ENCODE measurements at places on chromosomes 2 and 18.

- DNase-seq, result no peak
Measured at GRCh38 chr2:232488721-232489300, 1.2 kb upstream of the ECEL1 start.

DNA sequence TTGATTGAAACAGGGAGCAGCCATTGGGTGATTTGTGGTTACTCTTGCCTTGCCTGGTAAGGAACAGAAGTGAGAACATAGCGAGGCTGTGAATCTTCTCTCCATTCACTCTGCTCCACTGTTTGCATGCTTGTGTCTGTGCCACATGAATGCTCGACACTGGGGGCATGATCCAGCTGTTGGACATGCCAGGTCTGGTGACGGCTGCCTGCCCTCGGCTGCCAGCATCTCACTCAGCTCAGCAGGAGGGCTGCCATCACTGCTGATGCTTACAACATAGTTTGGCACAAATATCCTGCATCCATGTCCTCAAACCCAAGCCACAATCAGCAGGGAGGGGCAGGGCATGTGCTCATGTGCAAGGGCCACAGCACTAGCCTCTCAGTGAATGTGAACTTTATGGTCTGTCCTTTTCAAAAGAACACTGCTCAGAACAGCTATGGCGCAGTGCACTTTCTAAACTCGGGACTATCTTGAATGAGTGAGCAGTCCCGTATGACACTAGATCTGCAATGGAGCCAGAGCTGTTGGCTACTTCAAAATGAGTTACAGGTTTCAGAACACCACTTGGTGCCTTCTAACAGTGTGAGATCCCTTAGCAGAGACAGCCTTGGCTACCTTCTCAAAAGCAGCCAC is 126.3 kb downstream of the NRP2 start:
- DNase-seq, result no peak

GRCh38 chr2:44614940-44615339 is 253.2 kb downstream of the CAMKMT start:
- DNase-seq, result no peak

- no peak for DNase-seq
Measured at GRCh38 chr2:47530105-47530760, 127.3 kb downstream of the MSH2 start.

GRCh38 chr2:21836261-21836660 is 712.5 kb downstream of the TDRD15 start:
- no peak for DNase-seq

DNA sequence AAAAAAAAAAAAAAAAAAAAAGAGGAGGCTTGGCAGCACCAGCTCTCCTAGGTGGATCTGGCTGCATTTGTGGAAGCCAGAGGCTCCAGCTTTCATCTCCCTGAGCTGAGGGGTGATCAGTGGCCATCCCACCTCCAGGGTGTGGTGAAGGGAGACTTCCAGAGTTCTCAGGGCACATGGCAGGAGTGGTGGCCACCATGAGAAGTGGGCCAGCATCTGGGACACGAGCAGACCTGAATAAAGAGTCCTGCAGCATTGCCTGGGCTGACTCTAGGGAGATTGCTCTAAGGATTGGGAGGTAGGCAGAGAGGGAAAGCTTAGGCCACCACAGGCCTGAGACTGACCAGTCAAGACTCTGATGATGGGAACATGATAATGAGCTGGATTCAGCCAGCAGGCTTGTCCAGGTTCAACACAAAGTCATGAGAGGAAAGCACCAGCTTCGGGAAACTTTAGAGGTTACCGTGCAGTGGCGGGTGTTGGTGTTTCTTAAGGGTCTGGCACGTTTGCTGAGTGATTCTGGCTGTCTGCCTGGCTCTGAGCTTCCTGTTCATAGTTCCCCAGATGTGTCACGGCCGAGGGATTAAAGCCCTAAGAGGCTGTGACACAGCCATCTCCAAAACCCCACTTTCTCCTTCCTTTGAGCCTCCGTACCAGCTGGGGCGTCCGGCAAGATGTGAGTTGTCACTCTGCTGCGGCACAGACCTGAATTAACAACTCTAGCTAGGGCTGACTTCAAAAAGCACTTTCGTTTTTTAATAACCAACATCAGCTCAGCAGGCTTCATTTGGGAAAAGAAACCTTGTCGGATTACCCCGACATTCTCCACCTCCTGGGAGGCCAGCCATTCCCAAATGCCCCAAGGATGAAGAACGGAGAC is 38.3 kb upstream of the IL1R1 start:
- peak; percentile 64 for DNase-seq

- no peak for DNase-seq
Measured at GRCh38 chr2:231682603-231683291, 25.6 kb upstream of the PTMA start.

GRCh38 chr2:171523088-171524017 is 1.1 kb downstream of the CYBRD1 start:
- no peak for DNase-seq

- no peak for DNase-seq
Measured at GRCh38 chr18:75467281-75467795, 39.8 kb upstream of the SMIM21 start.

- DNase-seq, result no peak
Measured at GRCh38 chr2:170113168-170113894, 64.6 kb upstream of the MYO3B start.

GRCh38 chr2:162199913-162200312 is 43.3 kb downstream of the FAP start:
- no peak for DNase-seq

- no peak for DNase-seq
Measured at GRCh38 chr2:204670124-204670523, 124.8 kb downstream of the PARD3B start.

DNA sequence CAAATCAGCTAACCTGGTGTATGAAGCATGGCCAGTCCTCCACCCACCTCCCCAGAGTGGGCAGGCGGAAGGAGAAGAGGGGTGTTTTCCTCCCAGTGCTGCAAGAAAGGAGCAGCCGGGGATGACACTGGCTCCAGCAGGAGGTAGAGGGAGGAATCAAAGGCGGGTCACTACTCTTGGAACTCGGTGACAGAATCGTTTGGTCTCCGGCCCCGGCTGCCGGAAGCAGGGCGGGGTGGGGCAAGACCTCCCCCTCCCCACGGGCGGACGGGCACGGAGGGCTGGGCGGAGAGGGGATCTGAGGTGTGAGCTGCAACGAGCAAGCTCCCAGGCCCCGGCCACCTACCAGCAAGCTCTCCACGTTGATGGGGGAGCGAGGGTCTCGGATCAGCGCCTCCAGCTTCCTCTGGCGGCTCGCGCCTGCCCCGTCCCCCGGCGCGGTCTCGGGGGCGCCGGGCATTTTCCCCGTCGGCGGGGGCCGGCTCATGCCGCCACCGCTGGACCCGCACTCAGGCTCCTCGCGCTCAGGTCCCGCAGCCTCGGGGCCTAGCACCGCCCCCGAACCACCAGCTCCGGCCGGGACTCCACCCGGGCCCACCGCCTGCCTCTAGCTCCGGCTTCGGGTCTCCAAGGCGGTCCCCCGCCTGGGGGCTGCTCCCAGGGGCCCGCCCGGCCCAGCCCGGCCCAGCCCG is 640 bp downstream of the ROCK2 start:
- DNase-seq, result peak; percentile 6

- no peak for DNase-seq
Measured at GRCh38 chr18:9822587-9823185, 63.1 kb upstream of the TXNDC2 start.

GRCh38 chr2:142983174-142983573 is 105.7 kb downstream of the KYNU start:
- DNase-seq, result no peak

- no peak for DNase-seq
Measured at GRCh38 chr2:41717839-41718238, 330.0 kb upstream of the PKDCC start.

GRCh38 chr2:83915381-83915780 is 543.7 kb downstream of the SUCLG1 start:
- no peak for DNase-seq

DNA sequence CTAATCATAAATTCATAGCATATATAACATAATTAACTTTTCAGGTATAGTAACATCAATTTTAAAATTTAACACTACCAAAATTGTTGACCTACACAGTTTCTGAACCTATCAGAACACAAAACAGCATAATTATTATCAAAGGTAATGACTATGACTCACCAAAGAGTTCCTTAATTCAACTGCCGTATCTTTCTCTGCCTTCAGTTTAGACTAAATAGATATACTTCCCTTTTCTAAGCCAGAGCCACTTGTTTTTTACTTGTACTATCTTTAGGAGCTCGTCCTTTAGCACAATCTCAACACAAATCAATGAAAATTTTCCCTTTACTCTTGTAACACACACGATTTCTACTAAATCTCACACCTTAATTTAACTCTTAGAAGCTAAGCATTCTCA is 54.4 kb downstream of the CCDC88A start:
- no peak for DNase-seq

DNA sequence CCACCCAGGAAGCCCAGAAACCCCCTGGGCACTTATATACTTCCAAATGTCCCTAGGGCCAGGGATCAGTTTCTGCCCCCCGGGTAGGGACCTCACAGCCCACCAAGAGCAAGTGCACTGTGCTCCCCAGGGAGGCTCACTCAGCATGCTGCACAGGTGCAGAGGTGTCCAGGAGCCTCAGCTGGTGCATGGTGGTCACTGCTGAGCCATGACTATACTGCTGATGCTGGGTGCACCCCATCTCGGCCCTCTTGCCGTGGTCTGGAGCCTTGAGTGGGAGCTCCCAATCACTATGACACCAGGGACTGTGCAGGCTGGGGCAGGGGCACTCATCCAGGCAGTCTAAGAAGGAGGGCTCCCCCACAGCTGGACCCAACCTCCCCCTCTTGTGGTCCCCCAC is 617.8 kb upstream of the RAB6C start:
- DNase-seq, result no peak

GRCh38 chr2:240443891-240444301 is 8.4 kb downstream of the GPC1 start:
- DNase-seq, result no peak

DNA sequence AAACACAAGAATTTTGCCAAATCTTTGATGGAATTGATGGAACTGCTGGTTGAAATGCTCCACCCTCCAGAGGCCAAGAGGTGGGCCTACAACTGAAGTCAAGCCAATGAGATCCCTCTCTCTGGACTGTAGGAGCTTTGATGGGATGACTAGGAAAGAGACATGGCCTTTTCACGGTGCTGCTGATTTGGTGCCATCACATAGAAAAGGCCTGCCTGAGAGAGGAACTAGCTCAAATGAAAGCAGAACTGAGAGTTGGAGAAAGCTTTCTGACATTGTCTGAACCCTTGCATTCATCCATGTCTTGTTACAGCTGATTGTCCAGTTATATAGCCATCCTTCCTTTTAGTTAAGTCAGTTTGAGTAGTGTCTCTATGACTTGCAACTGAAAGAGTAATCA is 283.8 kb upstream of the LYPD1 start:
- no peak for DNase-seq

DNA sequence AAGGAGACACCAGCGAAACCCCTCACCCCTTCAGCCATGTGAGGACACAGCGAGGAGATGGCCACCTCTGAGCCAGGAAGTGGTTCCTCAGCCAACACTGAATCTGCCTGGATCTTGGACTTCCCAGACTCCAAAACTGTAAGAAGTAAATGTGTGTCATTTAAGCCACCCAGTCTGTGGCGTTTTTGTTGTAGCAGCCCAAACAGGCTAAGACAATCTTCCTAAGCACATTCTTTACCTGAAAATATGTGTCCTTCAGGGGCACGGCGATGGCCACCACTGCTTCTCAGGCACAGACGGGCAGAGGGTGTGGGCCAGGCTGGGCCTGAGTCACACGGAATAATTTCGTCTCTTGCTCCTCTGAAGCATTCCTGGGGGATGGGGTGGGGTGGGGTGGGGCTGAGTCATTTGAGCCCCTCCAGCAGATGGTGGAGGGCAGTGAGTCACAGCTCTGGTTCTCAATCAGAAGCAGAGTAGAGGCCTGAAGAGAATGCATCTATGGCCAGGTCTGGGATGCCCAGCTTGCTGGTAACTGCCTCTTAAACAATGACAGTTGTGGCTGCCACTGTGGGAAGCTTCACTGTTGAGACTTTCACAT is 142.4 kb downstream of the CAPN13 start:
- no peak for DNase-seq

- no peak for DNase-seq
Measured at GRCh38 chr18:36593641-36594040, 235.2 kb downstream of the TPGS2 start.

DNA sequence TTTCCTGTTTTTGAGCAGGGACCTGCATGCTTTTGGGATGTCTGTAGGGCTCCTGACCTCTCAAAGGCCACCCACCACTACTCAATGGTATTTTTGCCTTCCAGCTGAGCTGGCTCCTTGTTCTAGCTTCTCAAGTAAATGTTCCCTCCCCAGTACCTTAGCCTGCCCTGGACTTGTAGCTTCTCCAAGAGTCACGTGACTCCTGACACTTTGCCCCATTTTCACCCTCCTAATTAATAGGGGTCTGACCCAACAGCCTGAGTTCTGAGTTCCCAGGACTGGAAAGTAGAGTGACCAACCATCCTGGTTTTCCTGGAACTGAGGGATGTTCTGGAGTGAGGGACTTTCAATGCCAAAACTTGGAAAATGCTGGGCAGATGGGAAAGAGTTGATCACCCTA is 4.0 kb downstream of the LBX2 start:
- DNase-seq, result no peak

GRCh38 chr18:79778291-79778791 is 19.4 kb upstream of the KCNG2 start:
- DNase-seq, result no peak

- no peak for DNase-seq
Measured at GRCh38 chr2:46645681-46646162, 166.4 kb downstream of the TMEM247 start.

DNA sequence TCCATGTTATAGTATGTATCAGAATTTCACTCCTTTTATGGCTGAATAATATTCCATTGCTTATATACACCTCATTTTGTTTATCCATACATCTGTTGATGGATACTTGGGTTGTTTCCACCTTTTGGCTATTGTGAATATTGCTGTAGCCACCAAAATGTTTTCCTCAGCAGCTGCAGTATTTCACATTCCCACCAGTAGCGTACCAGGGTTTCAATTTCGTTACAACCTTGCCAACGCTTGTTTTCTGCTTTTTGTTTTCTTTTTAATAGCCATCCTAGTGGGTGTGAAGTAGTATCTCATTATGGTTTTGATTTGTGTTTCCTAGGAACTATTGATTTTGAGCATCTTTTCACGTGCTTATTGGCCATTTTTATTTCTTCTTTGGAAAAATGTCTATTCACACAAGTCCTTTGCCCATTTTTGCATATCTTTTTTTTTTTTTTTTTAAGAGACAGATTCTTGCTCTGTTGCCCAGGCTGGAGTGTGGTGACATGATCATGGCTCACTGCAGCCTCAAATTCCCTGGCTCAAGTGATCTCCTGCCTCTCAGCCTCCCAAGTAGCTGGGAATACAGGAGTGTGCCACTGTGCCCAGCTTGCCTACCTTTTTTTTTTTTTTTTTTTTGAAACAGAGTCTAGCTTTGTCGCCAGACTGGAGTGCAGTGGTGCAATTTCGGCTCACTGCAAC is 14.2 kb downstream of the UBXN2A start:
- no peak for DNase-seq

Data from stimulated activated CD4-positive, alpha-beta T cell treated with anti-CD3 and anti-CD28 coated beads, Interleukin-2, amount 100 ng/mL, for 4 hours (primary cell).